ENCODE measurements at places on chromosomes 11 and 22.

GRCh38 chr11:128533472-128533871, 53.9 kb downstream of the ETS1 start:
- no peak for DNase-seq

GRCh38 chr11:92852229-92852628, 117.2 kb upstream of the MTNR1B start:
- no peak for DNase-seq

DNA sequence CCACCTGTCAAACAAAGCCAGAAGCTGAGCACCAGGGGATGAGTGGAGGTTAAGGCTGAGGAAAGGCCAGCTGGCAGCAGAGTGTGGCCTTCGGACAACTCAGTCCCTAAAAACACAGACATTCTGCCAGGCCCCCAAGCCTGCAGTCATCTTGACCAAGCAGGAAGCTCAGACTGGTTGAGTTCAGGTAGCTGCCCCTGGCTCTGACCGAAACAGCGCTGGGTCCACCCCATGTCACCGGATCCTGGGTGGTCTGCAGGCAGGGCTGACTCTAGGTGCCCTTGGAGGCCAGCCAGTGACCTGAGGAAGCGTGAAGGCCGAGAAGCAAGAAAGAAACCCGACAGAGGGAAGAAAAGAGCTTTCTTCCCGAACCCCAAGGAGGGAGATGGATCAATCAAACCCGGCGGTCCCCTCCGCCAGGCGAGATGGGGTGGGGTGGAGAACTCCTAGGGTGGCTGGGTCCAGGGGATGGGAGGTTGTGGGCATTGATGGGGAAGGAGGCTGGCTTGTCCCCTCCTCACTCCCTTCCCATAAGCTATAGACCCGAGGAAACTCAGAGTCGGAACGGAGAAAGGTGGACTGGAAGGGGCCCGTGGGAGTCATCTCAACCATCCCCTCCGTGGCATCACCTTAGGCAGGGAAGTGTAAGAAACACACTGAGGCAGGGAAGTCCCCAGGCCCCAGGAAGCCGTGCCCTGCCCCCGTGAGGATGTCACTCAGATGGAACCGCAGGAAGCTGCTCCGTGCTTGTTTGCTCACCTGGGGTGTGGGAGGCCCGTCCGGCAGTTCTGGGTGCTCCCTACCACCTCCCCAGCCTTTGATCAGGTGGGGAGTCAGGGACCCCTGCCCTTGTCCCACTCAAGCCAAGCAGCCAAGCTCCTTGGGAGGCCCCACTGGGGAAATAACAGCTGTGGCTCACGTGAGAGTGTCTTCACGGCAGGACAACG, 11.7 kb downstream of the CXCR5 start:
- no peak for DNase-seq

DNA sequence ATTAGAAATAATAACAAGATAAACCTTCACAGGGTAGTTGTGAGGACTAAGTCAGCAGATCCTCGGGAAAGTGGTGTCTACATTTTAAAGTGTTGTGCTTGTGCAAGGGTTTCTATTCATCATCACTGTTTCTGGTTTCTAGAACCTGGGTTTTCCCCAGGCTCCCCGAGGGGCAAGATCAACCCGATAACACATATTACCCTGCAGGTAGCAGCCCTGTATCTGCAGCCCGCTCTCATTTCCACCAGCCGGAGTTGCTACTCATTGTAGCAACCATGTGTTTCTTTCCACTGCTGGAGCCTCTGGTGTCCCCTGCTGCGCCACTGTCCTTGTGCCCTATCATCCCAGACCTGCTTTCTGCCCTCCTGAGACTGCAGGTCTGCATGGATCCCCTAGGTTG, 67.0 kb downstream of the MIAT start:
- DNase-seq = no peak

- no peak for DNase-seq
These were observed 841 bp upstream of the TUB start for GRCh38 chr11:8080069-8080670.

GRCh38 chr11:123065621-123066020, 3.7 kb upstream of the HSPA8 start:
- no peak for DNase-seq

DNA sequence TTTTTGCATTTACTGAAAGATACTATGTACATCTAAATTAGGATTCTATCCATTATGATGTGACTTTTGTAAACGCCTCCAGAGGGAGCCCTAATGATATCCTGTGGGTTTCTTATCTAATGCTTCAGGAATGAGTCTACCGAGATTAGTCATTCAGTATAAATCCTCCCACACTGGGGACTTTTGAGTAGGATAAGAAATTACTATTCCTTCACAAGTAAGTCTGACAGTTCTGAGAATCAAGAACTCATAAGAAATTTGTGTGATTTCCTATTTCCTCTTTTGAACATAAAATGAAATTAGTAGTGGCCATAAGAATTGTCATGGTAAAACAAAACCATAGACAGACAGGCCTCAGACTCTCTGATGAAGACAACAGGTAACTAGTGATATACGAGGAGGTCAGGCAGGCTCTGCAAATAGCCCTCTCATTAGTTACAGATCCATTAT, 10.0 kb upstream of the OR5M1 start:
- no peak for DNase-seq

GRCh38 chr11:7688238-7688826, 15.0 kb upstream of the CYB5R2 start:
- no peak for DNase-seq

DNA sequence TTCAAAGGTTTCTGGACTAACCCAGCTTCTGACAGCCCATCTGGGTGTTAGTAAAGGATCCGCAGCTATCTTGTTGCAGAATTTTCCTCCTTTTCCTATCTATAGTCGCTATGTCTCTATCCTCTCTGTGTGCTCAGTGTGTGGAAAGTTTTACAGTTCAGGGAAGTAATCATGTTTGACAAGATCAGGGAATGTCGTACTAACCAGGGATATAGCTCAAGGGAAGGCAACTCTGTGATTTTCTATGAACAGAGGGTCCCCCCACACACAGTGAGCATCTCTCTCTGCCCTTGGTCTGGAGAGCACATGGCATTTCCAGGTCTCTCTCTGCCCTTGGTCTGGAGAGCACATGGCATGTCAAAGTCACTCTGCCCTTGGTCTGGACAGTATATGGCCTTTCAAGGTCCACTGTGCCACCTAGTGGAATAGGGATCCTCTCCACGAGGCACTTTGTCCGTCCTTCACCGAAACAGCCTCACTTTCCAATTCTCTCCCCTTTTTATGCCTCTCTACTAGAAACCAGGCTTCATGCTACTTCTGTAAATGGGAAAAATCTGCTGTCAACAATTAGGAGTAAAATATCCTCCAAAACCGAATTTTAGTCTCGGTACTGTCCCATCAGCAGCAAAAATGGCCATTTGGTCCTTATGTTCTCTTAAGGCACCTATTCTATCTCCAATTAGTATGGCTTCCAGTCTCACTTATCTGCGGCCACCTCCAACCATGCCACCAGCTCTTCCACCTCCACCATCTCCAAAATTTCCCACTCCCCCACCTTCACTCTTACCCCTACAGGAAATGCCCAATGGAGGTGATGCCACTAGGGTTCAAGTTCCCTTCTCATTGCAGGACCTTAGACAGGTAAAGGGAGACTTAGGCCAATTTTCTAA, 88.7 kb downstream of the IGLL5 start:
- no peak for DNase-seq

GRCh38 chr11:114040706-114041211, 18.8 kb upstream of the ZBTB16 start:
- DNase-seq = no peak
